Upper lobe of left lung (tissue), 6 donors: ENCODE measurements at places on chromosomes 2 and 18. TPM values are rescaled to one million over a fixed set of nuclear protein-coding genes. Genes with fewer than 3 reads are reported as not detected.

The CRYGC gene
- not detected for total RNA-seq

The CHRNG gene
- total RNA-seq = not detected

The HOXD3 gene
- not detected for total RNA-seq

The AQP12A gene
- total RNA-seq = not detected

The UGT1A6 gene
- 0.33 TPM for total RNA-seq

DNA sequence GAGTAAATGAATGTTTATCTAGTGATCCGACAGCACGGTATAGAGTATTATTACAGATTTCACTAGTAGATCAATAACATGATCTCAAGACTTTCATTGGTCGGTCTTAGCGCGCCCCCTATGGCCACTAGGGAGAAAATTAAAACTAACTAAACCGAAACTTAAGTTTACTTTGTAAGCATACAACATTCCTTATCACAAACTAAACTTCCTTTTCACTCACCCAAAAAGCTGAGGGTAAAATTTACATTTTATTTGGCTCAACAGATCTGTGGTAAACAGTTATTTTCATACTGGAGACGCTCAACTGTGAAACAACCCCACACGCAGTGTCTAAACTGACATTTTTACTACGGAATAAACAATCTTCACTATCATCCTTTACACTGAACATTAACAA, 215.6 kb upstream of the MAP2 start:
- DNase-seq = no peak

DNA sequence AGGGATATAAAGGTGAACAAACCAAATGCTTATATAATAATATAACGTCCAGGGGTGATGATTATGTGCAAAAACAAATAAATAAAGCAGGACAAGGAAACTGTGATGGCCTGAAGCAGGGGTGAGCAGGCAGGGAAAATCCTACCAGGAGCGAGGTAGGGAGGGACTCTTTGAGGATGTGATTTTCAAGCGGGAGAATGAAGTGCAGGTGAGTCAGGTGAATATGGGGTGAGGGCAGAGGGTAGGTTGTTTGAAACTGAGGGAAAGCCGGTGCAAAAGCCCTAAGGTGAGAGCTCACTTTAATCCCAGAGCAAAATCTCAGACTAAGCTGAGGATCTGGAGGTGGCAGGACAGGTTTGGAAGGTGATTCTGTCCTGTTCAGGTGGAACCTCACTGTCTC, 40.7 kb downstream of the CYP26B1 start:
- DNase-seq = no peak

- DNase-seq = no peak
These were observed 6.4 kb upstream of the PTPN4 start for GRCh38 chr2:119753041-119753929.

GRCh38 chr18:13007248-13007560, 16.0 kb downstream of the CEP192 start:
- no peak for DNase-seq

- no peak for DNase-seq
These were observed 13.3 kb downstream of the CHRNA1 start for GRCh38 chr2:174750923-174751441.

- no peak for DNase-seq
These were observed 5.3 kb downstream of the SPC25 start for GRCh38 chr2:168884975-168885374.
